Psoas muscle (tissue), 8 donors: ENCODE measurements at places on chromosomes 12 and 14. TPM values are rescaled to one million over a fixed set of nuclear protein-coding genes. Genes with fewer than 3 reads are reported as not detected.

DNA sequence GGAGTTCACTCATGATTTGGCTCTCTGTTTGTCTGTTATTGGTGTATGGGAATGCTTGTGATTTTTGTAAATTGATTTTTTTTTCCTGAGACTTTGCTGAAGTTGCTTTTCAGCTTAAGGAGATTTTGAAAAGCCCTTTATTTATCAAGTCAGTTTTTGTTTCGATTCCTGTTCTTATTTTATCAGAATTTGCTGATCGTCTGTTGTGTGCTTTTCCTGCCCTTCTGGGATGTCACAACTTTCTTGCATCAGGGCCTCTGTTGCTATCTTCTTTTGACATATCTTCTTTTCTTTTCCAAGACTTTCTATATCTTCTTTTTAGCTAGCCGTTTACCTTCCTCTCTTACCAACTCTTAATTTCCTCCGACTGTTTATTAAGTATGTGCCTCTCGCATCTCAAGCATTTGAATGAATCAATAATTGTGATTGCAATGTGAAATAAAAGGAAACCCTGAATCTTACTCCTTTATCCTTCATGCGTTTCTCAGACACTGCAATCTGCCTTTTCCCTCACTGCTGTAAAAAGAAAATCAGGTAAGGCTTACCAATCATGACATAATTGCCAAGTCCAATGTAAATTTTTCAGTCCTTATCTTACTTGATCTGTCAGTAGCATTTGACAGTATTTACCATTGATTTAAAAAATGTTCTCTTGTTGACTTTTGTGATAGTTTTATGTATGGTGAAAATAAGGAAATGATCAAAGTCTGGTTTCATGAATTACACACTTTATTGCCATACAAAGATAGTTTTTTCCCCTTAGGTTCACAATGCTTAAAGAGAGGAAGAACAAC, 53.0 kb downstream of the ETNK1 start:
- DNase-seq, result no peak

DNA sequence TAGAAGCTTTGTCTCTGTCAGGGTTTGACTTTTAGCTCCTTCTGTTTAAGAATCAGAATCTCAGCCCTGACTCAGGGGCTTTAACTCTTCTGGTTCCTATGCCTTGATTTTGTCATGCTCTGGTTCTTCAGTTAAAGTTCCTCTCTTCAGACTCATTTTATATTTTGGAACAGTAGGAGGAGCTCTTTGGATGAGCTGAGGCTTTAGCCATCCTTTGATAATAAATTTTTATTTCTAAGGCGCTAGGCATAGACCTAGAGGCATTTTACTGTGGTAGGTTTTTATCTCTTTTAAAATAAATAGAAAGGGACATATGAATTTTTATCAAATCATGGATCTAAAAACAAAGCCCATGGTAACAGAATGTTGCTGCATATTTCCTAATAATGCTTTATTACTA, 51.7 kb downstream of the ATP23 start:
- no peak for DNase-seq

DNA sequence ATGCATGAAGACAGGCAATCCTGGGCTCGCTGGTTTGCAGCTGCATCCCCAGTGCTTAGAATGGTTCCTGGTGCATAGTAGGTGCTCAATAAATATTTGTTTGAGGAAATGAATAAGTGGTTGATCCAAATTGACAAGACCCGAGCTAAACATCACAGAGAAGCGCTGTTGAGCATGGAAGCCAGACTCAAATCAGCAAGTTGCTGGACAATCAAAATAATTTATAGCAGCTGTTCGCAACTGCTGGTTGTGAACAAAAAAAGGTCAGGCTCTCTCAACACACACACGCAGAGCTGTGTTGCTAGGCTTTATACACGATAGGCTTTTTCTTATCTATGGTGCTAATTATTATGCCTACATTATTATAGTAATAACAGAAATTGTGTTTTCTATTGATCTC, 190.2 kb downstream of the TBX5 start:
- no peak for DNase-seq

The DACT1 gene
- total RNA-seq, result 1.3 TPM
